ENCODE measurements at places on chromosomes 2 and 18.

- DNase-seq = no peak
Observed at GRCh38 chr18:28541276-28541930, 364.5 kb upstream of the CDH2 start.

DNA sequence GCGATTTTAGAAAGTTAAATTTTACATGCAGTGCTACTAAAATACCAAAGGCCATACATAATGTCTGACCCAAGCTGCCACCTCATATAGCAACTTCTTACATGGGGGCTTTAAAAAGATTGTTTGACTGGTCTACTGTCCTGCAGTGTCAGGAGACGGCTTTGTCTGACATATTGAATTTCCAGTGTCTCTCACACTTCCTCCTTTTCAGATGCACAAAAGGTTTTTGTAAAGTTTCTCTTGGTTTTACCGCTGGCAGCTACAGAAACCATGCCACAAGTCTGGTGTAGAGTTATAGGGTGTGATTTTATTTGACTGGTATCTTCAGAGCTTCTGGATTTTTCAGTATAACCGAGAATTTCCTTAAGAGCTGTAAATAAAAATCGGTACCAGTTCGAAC is 1.1 kb upstream of the ASAP2 start:
- DNase-seq = no peak

DNA sequence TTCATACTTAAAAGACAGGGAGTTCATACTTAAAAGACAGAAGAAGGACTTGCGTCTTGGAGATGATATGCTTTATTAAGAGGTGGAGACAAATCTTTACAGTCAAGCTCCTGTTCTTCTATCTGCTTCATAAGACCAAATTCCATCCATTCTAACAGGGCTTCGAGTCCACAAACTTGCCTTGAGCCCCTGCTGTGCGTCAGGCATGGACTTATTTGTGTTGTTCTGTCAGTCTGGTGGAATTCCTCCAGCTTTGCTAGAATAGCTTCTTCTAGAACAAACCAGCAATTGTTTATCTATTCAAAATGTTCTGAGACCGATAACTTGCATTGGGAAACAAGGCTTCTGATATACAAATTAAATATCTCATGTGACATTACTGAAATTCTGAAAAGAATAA is 73.9 kb upstream of the SOX11 start:
- DNase-seq = no peak

DNA sequence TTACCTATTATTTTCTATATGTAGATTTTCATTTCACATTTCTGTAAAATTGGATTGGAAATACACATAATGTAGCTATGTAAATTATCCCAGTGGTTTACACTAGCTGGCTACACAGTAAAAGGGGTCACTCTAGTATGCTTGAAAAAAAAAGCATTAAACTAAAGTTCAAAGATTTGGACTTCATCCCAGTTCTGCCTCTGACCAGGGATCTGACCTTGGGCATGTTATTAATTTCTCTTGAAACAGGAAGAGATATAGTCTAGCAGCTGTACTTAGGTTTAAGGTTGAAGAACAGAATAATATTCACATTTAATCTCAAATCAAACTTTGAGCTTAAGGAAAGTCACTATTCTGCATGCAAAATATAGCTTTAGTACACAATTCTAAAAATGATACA is 64.5 kb upstream of the RPE start:
- DNase-seq = no peak

GRCh38 chr2:171837736-171838135 is 56.3 kb downstream of the SLC25A12 start:
- DNase-seq = no peak

GRCh38 chr2:105239924-105240323 is 1.6 kb upstream of the GPR45 start:
- no peak for DNase-seq

GRCh38 chr2:29580223-29580622 is 341.2 kb downstream of the ALK start:
- DNase-seq = no peak

- no peak for DNase-seq
Observed at GRCh38 chr2:1590596-1591460, 153.5 kb downstream of the PXDN start.

GRCh38 chr18:3093624-3094337 is 80.8 kb upstream of the LPIN2 start:
- DNase-seq = no peak

- no peak for DNase-seq
Observed at GRCh38 chr2:231207734-231208133, 9.3 kb downstream of the ARMC9 start.

DNA sequence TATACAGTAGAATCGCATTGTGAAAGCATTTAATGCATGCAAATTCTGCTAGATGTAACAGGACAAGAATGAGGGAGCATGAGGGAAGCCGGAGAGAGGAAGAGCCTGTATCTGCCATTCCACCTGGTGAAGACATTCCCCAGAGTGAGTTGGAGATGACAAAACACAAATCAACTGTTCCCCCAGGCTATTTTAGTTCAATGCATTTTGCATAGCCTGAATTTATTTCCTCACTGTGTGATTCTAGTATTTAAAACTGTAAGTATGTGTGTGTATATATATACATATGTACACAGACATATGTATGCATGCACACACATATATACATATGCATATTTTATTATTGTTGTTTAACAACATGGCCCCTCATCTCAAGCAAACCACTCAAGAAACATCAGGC is 54.7 kb downstream of the CCDC68 start:
- DNase-seq = no peak

DNA sequence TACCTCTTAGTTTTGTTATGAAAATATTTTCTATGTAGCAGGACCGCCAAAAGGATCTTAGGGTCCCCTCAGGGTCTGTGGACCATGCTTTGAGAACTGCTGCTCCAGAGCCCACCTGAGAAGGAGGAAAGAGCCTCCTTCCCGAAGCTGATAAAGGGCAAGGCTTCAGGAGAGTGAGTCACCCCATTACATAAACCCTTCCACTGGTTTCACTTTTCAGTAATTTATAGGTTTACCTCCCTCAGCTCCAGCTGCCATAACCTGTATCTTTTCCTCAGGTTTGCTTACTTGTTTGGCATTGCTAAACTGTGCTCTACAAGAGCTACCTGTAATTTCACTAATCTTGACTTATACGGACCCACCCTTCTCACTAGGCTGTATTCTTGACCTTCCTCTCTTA is 6.6 kb downstream of the TTLL4 start:
- DNase-seq = no peak

DNA sequence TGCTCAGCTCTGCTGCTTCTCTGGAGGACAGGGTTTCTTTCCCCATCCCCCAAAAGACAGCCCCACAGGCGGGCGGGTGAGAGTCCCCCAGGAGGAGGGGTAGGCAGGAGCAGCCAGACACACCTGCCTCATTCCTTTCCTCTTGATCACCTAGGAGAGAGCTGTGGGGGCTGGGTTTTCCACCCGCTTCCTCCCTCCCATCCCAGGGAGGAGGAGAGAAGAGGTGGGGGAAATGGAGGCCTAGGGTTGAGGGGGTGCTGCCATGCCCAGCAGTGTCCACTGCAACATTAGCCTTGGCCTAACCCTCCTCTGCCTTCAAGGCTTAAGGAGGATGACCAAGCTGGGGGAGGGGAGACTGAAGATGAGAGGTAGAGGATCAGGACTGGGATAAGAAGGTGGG is 14.7 kb downstream of the WNT10A start:
- no peak for DNase-seq

GRCh38 chr2:104539649-104540048 is 314.3 kb upstream of the POU3F3 start:
- DNase-seq = no peak

DNA sequence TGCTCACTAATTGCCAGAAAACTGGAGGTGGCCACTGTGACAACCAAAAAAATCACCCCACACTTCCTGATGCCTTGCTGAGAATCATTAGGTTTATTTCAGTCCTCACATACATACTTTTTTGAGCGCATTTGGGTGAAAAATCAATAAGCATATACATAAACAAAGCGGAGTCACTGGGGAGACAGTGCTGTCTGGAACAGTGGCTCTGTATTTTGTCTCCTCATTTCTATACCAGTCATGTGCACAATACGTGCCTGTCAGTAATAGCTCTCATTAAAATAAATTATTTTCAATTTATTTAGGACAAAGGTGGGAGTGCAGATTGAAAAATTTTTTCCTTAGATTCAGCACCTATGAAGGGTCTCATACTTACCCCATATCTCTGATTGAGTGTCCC is 48.2 kb downstream of the CXCR4 start:
- DNase-seq = no peak

DNA sequence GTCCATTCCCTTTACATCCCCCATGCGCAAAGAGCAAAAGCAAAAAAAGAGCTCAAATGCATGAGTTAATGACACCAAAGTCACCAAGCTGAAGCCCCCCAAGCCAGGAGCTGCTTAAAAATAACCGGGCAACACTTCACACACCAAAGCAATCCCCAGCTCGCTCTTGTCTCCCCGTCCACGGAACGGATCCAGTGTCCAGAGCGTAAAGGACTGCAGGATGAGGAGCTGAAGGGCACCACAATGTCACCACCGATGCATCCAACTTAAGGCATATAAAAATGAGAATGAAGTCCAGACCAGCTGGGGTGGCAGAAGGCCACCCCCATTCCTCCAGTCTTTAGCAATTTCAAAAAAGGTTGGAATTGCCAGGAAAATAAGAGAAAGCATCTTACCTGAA is 8.7 kb downstream of the SMAD7 start:
- DNase-seq = peak; percentile 20

- no peak for DNase-seq
Observed at GRCh38 chr2:74101574-74102300, 46.0 kb downstream of the BOLA3 start.

DNA sequence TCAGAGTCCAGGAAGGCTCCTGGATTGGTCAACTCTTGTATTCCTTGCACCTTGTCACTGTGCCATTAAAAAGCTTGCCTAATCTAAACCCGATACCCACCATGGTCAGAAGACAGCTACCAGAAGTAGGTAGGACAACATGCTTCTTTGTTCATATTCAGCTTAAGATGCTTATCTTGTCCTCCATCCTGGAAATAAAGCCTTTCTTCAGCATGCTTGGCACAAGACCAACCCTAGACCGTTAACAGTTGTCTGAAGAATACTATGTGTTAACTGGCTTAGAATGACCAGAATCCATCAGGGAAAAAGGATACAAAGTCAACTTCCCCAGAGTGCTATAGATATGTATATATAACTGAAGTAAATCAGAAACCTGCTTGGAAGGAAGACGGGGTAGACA is 193.9 kb downstream of the ZRANB3 start:
- no peak for DNase-seq

DNA sequence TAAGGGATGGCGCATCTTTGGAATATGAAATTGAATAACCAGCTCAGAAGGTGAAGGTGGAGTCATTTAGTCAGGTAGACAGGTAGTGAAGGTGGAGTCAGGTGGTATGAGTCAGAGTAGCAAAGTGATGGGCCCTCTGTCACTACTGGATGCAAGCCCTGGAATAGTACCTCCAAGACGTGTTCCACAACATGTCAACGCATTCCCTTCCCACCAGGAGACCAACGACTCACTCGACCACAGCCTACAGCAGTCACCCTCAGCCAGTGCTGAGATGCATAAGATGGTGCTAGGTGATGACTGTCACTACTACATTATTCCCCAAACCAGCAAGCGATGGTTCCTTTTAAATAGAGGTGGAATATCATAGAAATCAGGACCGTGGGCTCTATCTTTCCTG is 6.8 kb downstream of the CPLX4 start:
- DNase-seq = no peak

DNA sequence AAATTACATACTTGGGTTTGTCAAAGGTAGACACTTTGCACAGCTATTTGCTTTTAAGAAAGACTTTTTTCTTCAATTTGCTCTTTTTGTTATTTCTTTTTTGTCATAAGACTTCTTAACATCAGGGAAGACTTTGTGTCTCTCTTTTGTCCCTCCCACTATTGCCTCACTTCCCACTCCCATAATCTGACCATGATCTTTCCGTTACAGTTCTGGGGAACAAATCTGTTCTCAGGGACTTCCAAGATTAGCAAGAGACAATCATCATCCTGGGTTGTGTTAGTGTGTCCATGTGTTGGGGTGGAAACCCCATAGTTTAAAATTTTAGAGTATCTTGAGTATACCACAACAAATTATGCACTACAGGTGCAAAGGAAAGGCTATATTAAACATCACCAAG is 75.3 kb downstream of the REV1 start:
- no peak for DNase-seq

DNA sequence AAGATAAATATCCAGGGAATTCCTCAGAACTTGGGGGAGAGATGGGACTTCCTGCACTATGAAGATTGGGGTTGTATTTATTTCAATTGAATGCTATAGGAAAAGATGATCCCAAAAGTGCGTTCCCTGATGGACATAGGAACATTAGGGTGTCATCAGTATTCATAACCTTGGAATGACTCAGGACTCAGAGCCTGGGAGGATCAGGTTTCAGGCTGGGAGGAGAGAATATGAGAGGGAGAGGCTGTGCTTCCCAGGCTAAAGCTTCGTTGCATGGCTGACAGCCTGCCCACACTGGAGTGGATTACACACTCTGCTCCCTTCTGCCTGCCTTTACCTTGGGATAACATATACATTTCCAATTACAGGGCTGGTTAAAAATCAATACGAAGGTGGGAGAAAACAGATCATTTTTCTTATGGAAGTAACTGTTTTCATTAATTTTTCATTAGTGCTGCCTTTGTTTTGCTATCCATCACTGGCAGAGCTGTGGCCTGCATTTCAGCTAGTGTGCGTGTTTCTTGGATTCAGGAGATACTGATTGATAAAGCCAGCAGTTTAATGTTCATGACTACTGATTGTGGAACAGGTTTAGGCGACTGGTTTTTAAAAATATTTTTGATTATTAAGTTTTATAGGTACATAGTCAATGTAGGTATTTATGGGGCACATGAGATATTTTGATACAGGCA is 118.7 kb downstream of the KCTD1 start:
- no peak for DNase-seq

DNA sequence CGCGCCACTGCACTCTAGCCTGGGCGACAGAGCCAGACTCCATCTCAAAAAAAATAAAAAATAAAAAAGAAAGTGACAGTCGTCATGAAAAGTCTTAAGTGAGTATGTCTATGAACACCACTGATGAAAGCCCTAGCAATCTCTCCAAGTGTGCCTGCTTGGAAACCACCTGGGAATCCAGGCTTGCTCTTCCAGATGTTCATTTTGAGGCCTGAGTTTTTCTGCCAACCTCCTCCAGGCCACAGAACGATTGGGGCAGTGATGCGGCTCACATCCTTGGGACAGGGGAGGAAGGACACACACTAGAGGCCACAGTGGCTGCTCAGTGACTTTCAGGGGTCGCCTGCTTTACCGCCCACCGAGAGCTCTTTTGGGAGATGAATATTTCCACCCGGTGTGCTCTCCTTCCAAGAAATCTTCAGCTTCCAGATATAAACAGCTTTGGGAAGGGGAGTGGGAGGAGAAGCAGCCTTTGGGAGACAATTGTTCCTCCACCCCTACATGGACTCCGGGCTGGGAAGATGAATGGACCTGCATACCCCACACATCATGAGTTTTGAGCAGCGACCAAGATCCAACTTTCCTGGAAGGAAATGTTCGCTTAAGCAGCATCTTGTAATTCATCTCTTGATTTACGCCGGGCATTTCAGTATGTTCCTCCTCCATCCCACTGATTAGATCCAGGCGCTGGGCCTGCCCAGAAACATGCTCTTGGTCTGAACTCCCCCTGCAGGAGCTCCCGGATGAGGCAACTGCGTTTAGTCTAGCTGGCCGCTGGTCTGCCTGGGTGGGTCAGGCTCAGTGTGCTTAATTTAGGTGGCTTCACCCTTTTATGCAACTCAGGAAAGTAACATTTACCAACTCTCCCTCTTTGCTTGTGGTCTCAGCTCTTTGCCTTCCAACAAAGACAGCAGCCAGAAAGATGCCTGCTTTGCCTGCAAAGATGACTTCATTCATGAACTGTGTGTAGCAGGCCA is 6.2 kb upstream of the ARMC9 start:
- no peak for DNase-seq

Measured in activated naive CD4-positive, alpha-beta T cell treated with anti-CD3 and anti-CD28 coated beads, Interleukin-2, amount 10 ng/mL, durations not matched to agents 7 days and 5 days (primary cell).